ENCODE measurements at places on chromosomes 1 and 21. TPM values are rescaled to one million over a fixed set of nuclear protein-coding genes. Genes with fewer than 3 reads are reported as not detected.

The BEND5 gene
- total RNA-seq, result 1.0 TPM

The PDZK1 gene
- total RNA-seq, result 0.34 TPM

The SPATA45 gene
- not detected for total RNA-seq

The RNU1-1 gene
- total RNA-seq, result under 0.01 TPM

The GBP4 gene
- 1.3 TPM for total RNA-seq

The CLCA1 gene
- not detected for total RNA-seq

The F3 gene
- 5.1 TPM for total RNA-seq

The SPATA1 gene
- not detected for total RNA-seq

The GPR153 gene
- total RNA-seq, result 11.3 TPM

The GRIK3 gene
- not detected for total RNA-seq

The SMIM12 gene
- total RNA-seq, result 24.7 TPM

The CFHR3 gene
- not detected for total RNA-seq

The KRTAP12-2 gene
- not detected for total RNA-seq

The NTMT2 gene
- total RNA-seq, result not detected

The SMYD2 gene
- total RNA-seq, result 45.8 TPM

The KIF17 gene
- under 0.01 TPM for total RNA-seq

The TSNAX gene
- 119 TPM for total RNA-seq

The GABRD gene
- not detected for total RNA-seq

The GART gene
- 143 TPM for total RNA-seq

The TNFRSF1B gene
- 4.7 TPM for total RNA-seq

The DYNLT5 gene
- total RNA-seq, result 2.9 TPM

The SPATA21 gene
- total RNA-seq, result not detected

The RGS18 gene
- not detected for total RNA-seq

The SLAMF9 gene
- 3.3 TPM for total RNA-seq

The CD1C gene
- total RNA-seq, result not detected

The EXTL1 gene
- total RNA-seq, result 8.0 TPM

The NHLH1 gene
- under 0.01 TPM for total RNA-seq

The OR6N1 gene
- not detected for total RNA-seq

The PRKAA2 gene
- total RNA-seq, result under 0.01 TPM

The LHX8 gene
- total RNA-seq, result not detected

The SPOCD1 gene
- 15.0 TPM for total RNA-seq

The NTNG1 gene
- 12.0 TPM for total RNA-seq

The TFF3 gene
- 2.4 TPM for total RNA-seq

The DVL1 gene
- total RNA-seq, result 61.8 TPM

The MROH7 gene
- not detected for total RNA-seq

The KCNAB2 gene
- 224 TPM for total RNA-seq

The EPHA10 gene
- not detected for total RNA-seq
